ENCODE measurements at places on chromosomes 7 and 10.

DNA sequence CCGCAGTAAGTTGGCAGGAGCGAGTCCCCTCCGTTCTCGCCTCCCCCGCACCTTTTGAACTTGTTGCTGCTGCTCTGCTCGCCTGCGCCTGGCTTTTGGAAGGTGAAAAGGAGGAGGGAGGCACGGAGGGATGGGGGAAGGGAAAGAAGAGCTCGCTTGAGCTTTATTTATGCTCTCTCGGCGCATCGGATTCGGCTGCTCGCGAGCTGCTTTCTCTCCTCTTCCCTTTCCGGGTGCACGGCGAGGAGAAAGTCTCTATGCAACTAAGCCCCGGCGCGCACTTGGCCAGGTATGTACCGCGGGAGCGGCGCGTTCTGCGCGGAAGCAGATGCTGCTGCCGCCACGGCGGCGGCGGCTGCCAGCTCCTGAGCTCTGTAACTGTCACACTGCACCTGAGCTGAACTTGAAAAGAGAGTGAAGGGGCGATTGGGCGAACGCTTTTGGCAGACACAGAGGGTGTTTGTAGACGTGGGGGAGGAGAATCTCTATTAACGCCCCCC lies 551 bp downstream of the KCND2 start:
- H3K27me3 ChIP-seq, result no peaks in the 10 kb centered on the region
- no peaks in the 10 kb centered on the region for H3K4me1 ChIP-seq
- no peaks in the 10 kb centered on the region for H3K36me3 ChIP-seq
- H3K27ac ChIP-seq, result no peak overlapping the region
- no peak for DNase-seq

GRCh38 chr10:62332406-62332805 lies 41.8 kb upstream of the ZNF365 start:
- H3K4me1 ChIP-seq, result no peaks in the 10 kb centered on the region
- no peak overlapping the region for H3K4me3 ChIP-seq
- no peak overlapping the region for H3K27ac ChIP-seq
- H3K36me3 ChIP-seq, result no peaks in the 10 kb centered on the region
- DNase-seq, result no peak

- no peaks in the 10 kb centered on the region for H3K27me3 ChIP-seq
- H3K4me3 ChIP-seq, result no peak overlapping the region
- no peak for DNase-seq
Measured at GRCh38 chr7:57203161-57203791, 71.0 kb upstream of the ZNF479 start.

GRCh38 chr10:114694752-114695151 lies 36.7 kb upstream of the ABLIM1 start:
- no peaks in the 10 kb centered on the region for H3K27me3 ChIP-seq
- H3K4me3 ChIP-seq, result no peak overlapping the region
- peaks cover 34% of the 10 kb centered on the region for H3K4me1 ChIP-seq
- H3K36me3 ChIP-seq, result no peaks in the 10 kb centered on the region
- H3K27ac ChIP-seq, result no peak overlapping the region
- DNase-seq, result no peak

DNA sequence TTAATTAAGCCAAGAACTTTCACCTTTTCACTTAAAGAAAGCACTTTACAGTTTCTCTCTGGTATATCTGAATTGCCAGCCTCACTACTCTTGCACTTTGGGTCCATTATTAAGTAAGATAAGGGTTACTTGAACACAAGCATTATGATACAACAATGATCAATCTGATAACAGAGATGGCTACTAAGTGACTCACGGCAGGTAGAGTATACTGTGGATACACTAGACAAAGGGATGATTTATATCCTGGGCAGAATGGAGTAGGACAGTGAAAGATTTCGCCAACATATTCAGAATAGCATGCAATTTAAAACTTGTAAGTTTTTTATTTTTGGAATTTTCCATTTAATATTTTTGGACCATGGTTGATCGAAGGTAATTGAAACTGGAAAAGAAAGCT lies 34.3 kb upstream of the ITGB8 start:
- peaks cover 6% of the 10 kb centered on the region for H3K4me1 ChIP-seq
- H3K27me3 ChIP-seq, result no peaks in the 10 kb centered on the region
- no peak overlapping the region for H3K4me3 ChIP-seq
- H3K27ac ChIP-seq, result no peak overlapping the region
- DNase-seq, result no peak
